GM12892 (cell line): ENCODE measurements at places on chromosomes 7 and 10.
A peak's percentile ranks its signal among the peaks of the same experiment; 100 is the strongest.

- DNase-seq, result no peak
Measured at GRCh38 chr10:4243651-4244050, 458.6 kb upstream of the KLF6 start.

DNA sequence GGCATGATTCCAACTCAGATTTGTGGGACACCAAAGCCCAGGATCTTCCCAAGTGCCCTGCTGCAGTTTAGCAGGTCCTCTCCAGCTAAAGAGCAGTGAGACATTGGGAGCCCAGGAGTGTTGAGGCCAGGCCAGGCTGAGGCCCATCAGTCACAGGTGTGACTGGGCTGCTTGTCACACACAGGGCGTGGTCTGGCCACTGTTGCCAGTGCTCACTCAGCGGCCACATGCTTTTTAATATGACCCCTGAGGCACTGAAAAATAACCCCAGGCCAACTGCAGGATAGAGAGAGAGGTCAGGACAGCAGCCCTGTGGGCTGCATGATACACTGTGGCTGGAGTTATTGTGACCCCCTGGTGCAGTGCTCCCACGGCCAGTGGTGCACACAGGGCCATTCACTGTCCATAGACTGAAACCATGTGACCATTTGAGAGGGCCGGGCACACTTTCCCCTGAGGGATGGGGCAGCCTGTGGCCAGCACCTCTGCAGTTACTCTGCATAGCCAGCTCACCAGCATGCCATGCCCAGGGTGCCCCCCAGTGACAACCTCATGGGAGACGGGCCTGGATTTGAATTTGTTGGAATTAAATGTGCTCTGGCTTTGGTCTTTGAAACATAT lies 4.2 kb downstream of the GDF2 start:
- DNase-seq, result no peak

DNA sequence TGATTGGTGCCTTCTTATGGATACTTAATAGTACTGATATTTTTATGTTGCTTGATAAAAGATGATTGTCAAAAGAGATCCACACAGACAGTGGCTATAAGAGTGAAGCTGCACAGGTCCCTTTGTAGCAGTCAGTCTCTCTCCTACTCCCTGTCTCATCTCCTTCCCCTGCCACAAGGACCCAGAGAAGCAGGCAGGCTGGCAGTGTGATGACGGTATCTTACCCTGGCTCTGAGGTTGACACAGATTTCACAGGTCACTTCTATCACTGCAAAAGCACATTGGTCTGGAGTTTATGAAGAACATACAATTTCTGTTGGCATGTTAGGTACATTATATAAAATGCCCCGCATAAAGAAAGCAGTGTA lies 64.4 kb upstream of the AHR start:
- DNase-seq, result no peak

DNA sequence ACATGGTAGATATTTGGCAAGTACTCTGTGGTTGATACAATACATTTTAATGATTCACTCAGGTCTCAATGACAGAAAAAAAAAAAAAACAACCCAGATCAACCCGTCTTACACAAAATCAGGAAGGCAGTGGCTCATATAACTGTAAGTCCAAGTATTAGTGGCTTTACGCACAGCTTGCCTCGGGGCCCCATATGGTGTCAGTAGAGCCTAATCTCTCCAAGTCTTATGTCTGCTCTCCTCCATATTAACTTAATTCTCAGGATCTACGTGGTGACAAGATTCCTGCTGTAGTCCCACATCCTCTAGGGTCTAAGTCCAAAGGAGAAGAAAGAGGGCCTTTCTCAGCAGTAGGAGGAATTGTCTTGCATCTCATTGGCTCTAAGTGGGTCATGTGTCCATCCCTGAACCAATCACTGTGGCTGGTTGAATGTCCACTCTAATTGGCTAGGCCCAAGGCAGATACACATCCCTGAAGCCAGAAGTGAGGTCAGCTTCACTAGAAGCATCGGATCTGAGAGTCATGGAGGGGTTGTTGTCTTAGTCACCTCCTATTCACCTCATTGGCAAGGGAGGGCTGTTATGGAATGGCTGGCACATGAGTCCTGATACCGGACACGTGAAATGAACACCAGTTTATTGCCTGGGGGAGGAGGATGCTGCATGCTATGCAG lies 20.5 kb upstream of the PLPP4 start:
- DNase-seq, result no peak

DNA sequence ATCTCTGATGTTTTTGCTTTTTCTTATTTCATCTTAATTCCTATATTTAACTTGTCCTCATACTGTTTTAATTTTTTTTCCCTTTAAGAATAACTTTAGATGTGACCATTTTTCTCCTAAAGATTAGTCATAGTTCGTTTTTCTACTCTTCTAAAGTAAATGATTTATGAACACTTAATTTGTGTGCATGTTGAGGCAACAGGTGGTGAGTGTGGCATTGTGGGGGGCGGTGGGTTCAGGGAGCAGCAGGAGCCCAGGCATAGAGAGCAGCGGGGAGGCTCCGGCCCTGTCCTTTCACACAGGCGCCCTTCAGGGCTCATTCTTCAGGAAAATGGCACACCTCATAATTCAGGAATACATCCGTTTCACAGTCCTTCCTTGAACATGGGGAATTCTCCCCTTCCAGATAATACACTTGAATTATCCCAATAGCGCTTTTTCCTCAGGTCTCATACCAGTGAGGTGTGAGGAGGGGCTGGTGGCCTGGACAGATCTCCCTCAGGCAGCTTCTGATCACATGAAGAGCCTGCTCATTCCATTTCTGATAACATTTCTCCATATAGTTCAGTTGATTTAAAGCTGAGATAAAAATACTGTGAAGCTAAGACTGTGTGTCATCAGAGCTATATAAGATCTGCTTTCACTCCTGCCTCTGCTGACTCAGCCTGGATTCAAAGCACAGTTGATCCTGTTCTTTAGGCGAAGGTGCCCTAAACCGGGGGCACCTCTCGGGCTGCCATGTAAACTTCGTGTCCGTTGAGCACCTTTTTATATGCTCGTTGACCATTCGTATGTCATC lies 40.2 kb downstream of the CUL1 start:
- no peak for DNase-seq

GRCh38 chr10:47020471-47020870 lies 109.2 kb downstream of the PTPN20 start:
- no peak for DNase-seq

- DNase-seq, result no peak
Measured at GRCh38 chr10:15345450-15345849, 25.6 kb downstream of the FAM171A1 start.

GRCh38 chr10:132829403-132829802 lies 43.5 kb upstream of the NKX6-2 start:
- DNase-seq, result no peak

GRCh38 chr10:44126291-44126717 lies 258.6 kb downstream of the CXCL12 start:
- no peak for DNase-seq

- DNase-seq, result no peak
Measured at GRCh38 chr7:19749658-19750057, 23.8 kb downstream of the TMEM196 start.

DNA sequence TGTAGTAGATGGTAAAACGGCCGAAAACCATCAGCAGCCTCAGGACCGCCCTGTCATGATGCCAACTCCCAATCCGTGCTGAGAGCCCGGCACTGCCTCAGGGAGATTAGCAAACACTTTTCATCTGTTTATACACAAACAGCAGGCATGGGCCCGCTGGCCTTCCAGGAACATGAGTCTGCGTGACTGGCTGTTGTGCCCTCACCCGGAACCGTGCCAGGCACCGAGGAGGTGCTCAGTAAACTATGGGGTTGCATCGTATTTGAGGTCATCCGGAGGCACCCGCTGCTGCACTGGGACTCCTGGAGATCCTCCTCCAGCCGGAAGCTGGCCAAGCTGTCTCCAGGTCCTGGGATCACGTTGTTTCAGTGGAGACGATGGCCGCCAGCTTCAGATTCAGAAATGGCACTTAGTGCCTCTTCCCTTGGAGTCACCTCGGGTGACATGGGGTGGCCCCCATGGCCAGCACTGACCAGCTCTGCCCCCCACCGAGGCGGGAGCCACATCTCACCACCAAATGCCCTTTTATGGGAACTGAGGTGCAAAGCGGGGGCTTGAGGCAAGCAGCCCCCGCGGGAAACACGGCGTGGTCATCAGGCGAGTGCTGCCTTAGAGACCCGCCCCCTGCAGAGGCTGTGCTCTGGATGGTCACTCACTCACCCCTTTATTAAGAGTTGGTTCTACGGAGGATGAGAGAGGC lies 585.9 kb downstream of the PTPRN2 start:
- DNase-seq, result no peak

GRCh38 chr10:29701306-29701705 lies 66.5 kb upstream of the SVIL start:
- DNase-seq, result no peak

- DNase-seq, result no peak
Measured at GRCh38 chr10:132425029-132425756, 28.2 kb downstream of the PWWP2B start.

DNA sequence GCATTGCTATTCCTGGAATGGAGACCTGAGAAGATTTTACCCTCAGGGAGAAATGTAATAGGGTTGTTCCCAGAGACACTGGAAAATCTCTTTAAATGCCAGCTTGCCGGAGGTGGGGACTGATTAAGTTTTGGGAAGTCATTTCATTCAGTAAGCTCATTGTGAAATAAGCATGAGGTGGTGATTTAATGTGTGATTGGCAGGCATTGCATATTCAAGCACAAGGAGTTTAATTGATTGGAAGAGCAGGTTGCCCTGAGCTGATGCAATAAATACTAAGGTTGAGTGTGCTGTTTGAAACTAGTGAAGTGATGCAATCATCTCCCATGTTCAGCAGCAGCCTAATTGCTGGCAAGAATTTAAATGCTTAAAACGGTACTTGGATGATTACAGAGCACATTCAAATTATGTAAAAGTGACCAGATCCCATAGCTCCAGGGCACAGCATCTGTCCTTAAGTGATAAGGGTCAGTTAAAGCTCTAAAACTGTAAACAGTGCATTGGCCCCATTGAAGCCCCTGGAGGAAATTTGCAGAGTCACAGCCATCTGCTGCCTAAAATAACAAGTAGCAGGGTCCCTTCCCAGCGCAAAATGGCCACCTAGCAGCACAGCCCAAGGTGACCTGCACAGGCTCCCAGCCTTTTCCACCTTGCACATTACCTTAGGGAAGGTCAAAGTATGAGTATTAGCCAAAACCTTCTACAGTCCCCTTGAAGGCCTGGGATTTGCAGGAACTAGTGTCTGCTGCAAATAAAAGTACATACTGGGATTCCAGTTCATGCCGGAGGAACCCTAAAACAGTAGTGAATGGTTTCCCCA lies 92.1 kb downstream of the CCDC71L start:
- no peak for DNase-seq

GRCh38 chr10:102599565-102600327 lies 44.5 kb upstream of the TRIM8 start:
- DNase-seq, result no peak

DNA sequence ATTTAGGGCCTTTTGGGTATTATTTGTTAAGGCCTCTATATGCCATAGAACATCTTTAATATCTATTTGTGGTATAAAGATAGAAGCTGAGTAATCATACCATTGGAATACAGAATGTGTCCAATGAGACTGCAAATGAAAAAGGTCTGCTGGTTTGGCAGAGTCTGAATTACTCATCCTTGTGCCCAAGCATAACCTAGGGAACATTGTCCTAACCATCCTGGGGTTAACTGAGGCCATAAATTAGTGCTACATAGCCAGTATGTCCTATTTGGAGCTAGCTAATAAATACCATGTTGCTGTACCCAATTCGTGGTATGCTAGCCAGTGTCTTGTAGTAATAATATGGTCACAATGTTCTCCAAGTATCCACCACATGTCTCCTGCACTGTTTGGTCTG lies 117.1 kb downstream of the ANKRD26 start:
- no peak for DNase-seq

- no peak for DNase-seq
Measured at GRCh38 chr7:69860486-69860885, 262.2 kb downstream of the AUTS2 start.

DNA sequence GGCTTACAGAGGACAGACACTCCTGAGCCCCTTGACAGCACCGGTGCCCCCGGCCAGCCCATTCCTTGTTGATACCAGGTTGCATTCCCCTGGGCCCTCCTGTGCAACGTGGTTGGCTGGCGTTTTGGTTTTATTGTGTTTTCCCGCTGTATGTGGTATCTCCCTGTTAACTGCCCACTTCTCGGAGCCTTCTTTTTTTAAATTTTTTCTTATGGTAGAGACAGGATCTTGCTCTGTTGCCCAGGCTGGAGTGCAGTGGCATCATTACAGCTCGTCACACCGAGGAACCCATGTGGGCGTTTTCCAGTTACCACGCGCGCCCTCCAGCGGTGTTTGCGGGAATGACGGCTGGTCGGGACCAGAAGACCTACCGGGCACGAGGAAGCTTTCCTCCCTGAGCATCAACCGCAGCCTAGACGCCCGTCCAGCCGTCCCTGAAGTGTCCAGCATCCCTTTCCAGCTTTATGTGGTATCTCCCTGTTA lies 16.9 kb upstream of the ZFAND2A start:
- DNase-seq, result peak; percentile 43

DNA sequence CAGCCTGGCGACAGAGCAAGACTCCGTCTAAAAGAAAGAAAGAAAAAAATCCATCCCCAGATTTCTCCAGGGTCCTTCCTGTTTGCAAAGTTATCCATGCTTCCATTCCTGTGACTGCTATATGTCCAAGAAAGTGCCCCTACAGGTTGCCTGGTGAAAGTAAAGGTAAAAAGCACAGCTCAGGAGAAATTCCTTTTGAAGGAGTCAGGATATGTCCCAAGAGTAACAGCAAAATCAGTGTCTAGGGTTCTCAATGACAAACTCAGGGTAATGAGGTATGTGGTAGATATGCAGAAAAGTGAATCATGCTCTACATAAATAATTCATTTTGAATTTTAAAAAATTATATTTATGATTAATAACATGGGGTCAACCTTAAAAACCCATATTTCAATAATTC lies 91.5 kb downstream of the CTTNBP2 start:
- no peak for DNase-seq

DNA sequence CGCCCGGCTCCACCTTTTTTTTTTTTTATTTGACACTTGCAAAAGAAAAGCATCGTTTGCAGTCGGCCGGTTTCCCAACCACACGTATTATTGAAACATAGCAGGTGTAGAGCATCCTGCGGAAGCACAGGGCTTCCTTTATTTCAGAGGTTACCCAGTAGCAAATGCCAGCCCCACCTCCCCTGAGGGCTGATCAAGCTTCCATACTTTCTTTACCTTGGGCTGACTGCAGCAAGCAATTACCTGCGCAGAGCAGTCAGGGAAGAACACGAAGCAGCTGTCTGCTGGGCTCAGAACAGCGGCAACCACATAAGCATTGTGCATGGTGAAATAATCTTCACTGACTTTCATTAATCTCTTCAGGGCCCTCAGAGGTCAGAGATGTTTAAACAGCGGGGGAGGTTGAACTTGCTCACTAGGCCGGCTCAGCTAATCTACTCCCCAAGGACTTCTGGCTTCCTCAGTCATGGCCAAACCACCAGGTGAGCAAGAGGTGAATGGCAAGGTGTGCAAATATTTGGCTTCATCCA lies 784.7 kb upstream of the AUTS2 start:
- DNase-seq, result no peak

GRCh38 chr7:116798232-116798631 lies 64.2 kb upstream of the CAPZA2 start:
- DNase-seq, result no peak
